ENCODE measurements at places on chromosomes 12 and 14. TPM values are rescaled to one million over a fixed set of nuclear protein-coding genes. Genes with fewer than 3 reads are reported as not detected.

- no peak overlapping the region for H3K4me3 ChIP-seq
- no peak for DNase-seq
- H3K27ac ChIP-seq, result peak overlapping the region; percentile 49
- H3K27me3 ChIP-seq, result no peaks in the 10 kb centered on the region
- no peaks in the 10 kb centered on the region for H3K4me1 ChIP-seq
Observed at GRCh38 chr12:112916270-112916669, 9.5 kb downstream of the OAS1 start.

- H3K27me3 ChIP-seq, result no peaks in the 10 kb centered on the region
- no peak overlapping the region for H3K4me3 ChIP-seq
- no peaks in the 10 kb centered on the region for H3K36me3 ChIP-seq
- no peak for DNase-seq
- no peak overlapping the region for H3K27ac ChIP-seq
- no peaks in the 10 kb centered on the region for H3K4me1 ChIP-seq
Observed at GRCh38 chr12:128557231-128557630, 266.5 kb downstream of the SLC15A4 start.

GRCh38 chr12:58678753-58679152 lies 241.6 kb downstream of the LRIG3 start:
- no peaks in the 10 kb centered on the region for H3K27me3 ChIP-seq
- H3K4me1 ChIP-seq, result no peaks in the 10 kb centered on the region
- no peak overlapping the region for H3K27ac ChIP-seq
- no peak for DNase-seq
- no peak overlapping the region for H3K4me3 ChIP-seq

- no peaks in the 10 kb centered on the region for H3K4me1 ChIP-seq
- H3K27me3 ChIP-seq, result no peaks in the 10 kb centered on the region
- no peaks in the 10 kb centered on the region for H3K36me3 ChIP-seq
- DNase-seq, result no peak
Observed at GRCh38 chr14:79411403-79412174, 799.7 kb downstream of the DIO2 start.

DNA sequence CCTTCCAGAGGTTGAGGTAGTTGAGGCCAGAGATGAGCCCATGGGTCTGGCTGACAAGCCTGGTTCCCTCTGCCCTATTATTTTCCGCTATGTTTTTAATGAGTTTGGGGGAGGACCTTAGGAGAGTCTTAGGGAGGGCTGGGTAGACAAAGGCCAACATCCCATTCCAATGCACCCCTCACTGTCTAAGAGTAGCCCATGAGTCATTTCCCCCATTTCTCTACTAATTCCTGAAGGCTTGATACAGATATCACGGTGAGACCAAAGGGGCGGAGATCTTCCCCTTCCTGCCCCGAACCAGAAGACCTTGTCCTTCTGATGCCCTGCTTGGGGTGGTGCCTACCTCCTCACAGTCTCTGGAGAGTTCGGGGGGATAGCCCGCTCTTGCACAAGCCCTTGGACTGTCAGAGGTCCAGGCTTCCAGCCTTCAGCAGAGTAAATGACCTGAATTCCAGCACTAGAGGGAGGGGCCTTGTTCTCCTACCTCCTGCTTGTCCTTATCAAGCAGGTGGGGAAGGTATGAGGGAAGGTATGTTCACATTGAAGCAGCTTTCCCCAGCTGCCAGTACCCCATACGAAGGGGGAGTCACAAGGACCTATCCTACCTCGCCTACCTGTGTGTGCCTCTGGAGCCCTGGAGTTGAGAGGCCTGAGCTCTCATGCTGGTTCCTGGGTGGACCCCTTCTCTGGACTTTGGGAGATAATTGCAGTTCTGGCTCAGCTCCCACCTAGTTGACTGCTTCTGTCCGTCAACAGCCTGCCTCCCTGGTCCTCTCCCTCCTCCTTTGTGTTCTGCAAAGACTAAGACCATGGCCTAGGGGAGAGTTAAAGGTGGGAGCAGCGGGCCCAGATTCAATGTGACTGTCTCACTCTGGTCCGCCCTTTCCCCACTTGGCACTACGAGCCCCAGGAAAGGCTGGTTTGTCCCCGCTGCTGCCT lies 3.7 kb downstream of the PSMB11 start:
- H3K4me3 ChIP-seq, result no peak overlapping the region
- no peaks in the 10 kb centered on the region for H3K4me1 ChIP-seq
- no peak for DNase-seq

DNA sequence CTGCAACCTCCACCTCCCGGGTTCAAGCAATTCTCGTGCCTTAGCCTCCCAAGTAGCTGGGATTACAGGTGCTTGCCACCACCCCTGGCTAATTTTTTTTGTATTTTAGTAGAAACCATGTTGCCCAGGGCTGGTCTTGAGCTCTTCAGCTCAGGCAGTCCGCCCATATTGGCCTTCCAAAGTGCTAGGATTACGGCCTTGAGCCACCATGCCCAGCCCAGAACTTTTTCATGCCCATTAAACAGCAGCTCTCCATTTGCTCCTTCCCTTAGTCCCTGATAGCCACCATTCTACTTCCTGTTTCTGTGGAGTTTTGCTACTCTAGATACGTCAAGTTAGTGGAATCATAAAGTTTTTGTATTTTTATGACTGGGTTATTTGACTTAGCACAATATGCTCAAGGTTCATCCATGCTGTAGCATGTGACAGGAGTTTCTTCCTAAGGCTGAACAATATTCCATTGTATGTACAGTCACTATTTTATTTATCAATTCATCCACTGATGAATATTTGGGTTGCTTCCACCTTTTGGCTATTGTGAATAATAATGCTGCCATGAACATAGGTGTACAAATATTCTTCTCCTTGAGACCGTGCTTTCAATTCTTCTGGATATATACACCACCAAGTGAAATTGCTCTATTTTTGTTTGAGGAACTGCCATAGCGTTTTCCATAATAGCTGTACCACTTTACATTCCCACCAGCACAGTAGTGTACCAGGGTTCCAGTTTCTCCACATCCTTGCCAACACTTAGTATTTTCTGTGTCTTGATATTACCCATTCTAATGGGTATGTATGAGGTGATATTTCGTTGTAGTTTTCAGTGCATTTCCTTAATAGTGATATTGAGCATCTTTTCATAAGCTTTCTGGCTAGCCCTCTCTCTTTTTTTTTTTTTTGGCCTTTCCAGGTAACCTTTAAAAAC lies 15.0 kb downstream of the ATF1 start:
- no peaks in the 10 kb centered on the region for H3K4me1 ChIP-seq
- no peak for DNase-seq
- no peak overlapping the region for H3K4me3 ChIP-seq
- no peaks in the 10 kb centered on the region for H3K27me3 ChIP-seq
- peaks cover 13% of the 10 kb centered on the region for H3K36me3 ChIP-seq
- no peak overlapping the region for H3K27ac ChIP-seq

- H3K27ac ChIP-seq, result peak within 1 kb of the TSS; percentile 87
- peaks cover 46% of the 10 kb centered on the region for H3K4me1 ChIP-seq
- no peaks in the 10 kb centered on the region for H3K27me3 ChIP-seq
- no peak for DNase-seq
Observed at GRCh38 chr14:20989787-20990600, at the start of gene METTL17. Gene METTL17 (plus strand): TSS chr14:20989980. CDS start chr14:20990003, 23 bp downstream.

DNA sequence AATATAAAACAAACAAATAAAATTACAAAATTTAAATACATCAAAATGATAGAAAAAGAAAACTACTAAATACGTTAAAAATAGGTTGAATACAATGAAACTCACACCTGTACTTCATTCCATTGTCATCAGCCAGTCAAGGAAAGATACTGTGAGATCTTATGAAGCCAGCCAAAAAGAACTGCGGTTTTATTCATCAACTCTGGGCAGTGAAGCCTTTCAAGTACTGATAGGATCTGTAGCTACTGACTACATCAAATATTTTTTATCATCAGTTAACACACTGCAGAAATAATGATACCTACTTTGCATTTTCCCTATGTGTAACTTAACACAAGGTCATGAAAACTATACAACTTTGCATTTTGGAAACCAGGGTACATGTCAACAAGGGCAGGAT lies 46.3 kb upstream of the FAR2 start:
- no peaks in the 10 kb centered on the region for H3K4me1 ChIP-seq
- no peaks in the 10 kb centered on the region for H3K36me3 ChIP-seq
- no peaks in the 10 kb centered on the region for H3K27me3 ChIP-seq

DNA sequence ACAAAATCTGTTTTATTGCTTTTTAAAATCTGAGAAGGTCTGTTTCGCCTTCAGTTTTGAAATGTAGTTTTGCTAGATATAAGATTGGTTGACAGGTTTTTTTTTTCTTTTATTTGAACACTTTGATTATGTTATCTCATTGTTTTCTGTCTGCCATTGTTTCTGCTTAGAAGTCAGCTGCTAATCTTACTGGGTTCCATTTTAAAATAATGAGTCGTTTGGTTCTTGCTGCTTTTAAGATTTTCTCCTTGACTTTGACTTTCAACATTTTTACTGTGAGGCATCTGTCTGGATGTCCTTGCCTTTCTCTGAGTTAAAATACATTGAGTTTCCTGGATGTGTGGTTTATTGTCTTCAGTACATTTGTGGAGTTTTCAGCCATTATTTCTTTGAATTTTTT lies 56.7 kb downstream of the ADIPOR2 start:
- no peaks in the 10 kb centered on the region for H3K36me3 ChIP-seq
- H3K27ac ChIP-seq, result no peak overlapping the region
- no peaks in the 10 kb centered on the region for H3K4me1 ChIP-seq
- DNase-seq, result no peak
- H3K4me3 ChIP-seq, result no peak overlapping the region

- H3K4me1 ChIP-seq, result peaks cover 8% of the 10 kb centered on the region
- H3K27ac ChIP-seq, result no peak overlapping the region
- H3K4me3 ChIP-seq, result no peak overlapping the region
- no peaks in the 10 kb centered on the region for H3K27me3 ChIP-seq
- DNase-seq, result no peak
Observed at GRCh38 chr12:99981639-99982190, 3.0 kb downstream of the ANKS1B start.

DNA sequence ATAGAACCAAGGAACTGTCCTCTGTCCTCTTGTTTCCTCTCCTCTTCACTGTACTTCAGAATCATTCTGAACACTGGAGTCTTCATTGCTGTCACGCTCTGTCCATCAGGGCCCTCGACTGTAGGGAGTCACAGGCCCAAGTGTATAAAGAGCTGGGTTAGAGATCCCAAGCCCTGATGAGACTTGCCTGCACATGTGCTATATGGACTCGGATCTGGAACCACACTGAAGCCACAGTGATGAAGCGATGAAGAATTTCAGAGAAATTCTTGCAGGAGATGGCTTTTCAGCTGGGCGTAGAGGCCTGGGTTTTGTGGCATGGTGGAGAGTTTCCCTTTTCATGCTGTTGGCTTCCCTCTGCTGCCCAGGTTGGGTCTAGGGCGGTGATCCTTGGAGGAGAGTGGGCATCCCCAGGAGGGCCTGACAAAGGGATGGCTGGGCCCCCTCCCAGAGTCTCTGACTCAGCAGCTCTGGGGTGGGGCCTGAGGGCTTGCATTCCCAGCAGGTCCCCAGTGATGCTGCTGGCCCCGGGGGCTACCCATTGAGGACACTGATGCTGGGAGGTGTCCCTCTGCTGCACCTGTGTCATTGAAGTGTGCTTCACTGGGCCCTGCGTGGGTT lies 39.6 kb upstream of the YY1 start:
- no peaks in the 10 kb centered on the region for H3K4me1 ChIP-seq
- no peaks in the 10 kb centered on the region for H3K36me3 ChIP-seq
- no peak overlapping the region for H3K27ac ChIP-seq
- H3K27me3 ChIP-seq, result no peaks in the 10 kb centered on the region
- no peak for DNase-seq

DNA sequence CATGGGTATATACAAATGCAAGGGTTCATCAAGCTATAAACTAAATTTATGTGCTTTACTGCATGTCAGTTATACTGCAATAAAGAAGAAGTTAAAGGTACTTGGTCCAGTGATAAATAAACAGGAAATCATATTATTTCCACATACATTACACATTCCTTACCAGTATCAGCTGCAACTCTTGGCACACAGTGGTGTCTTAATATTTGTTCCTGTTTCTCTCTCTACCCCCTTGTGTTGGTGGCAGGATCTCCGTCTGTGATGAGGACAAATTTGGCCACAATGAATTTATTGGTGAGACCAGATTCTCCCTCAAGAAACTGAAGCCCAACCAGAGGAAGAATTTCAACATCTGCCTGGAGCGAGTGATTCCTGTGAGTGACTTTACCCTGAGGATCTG lies 19.2 kb upstream of the OAS1 start:
- DNase-seq, result no peak
- H3K27ac ChIP-seq, result no peak overlapping the region
- no peaks in the 10 kb centered on the region for H3K27me3 ChIP-seq
- no peaks in the 10 kb centered on the region for H3K4me1 ChIP-seq
- no peaks in the 10 kb centered on the region for H3K36me3 ChIP-seq
- H3K4me3 ChIP-seq, result no peak overlapping the region

DNA sequence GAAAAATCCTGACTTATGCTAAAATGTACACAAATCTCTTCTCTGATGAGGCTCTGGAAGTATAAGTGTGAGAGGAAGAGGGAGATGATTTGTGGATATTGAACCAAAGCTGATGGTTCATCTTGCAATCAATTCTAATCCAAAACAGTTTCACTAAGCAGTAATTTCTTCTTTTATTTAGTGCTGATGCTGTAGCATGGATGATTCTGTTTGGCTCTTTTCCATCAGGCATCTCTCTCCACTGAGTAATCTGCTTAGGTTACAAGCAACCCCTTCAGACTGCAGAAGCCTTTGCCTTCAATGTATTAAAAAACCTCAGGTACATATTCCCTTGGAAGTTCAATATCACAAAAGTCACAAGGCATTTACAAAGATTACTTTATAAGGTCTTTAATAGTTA lies 159.1 kb upstream of the CCDC198 start:
- no peaks in the 10 kb centered on the region for H3K4me1 ChIP-seq
- H3K4me3 ChIP-seq, result no peak overlapping the region
- H3K27me3 ChIP-seq, result no peaks in the 10 kb centered on the region
- DNase-seq, result no peak

DNA sequence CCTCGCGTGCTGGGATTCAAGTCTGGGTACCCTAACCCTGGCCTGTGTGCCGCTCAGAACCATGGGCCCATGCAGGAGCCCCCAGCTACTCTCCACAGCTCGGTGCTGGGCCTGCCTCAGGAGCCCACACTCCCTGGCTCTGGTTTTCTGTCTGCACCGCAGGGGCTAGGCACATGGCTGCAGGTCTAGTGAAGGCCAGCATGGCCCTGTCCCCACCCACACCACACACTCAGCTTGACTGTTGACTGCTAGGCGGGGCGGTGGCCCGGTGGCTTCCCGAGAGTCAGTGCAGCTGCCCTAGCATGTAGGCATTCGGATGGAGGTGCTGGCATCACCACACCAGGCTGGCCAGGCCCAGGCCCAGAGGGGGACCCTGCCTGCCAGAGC lies 7.9 kb downstream of the INF2 start:
- H3K27ac ChIP-seq, result peak overlapping the region; percentile 62
- DNase-seq, result no peak
- no peaks in the 10 kb centered on the region for H3K27me3 ChIP-seq
- H3K4me1 ChIP-seq, result peaks cover 78% of the 10 kb centered on the region

- H3K4me3 ChIP-seq, result no peak overlapping the region
- DNase-seq, result no peak
- no peaks in the 10 kb centered on the region for H3K4me1 ChIP-seq
- H3K27me3 ChIP-seq, result no peaks in the 10 kb centered on the region
Observed at GRCh38 chr14:39673270-39673711, 241.1 kb upstream of the FBXO33 start.

GRCh38 chr12:272942-273341 lies 10.3 kb upstream of the SLC6A13 start:
- DNase-seq, result no peak
- H3K4me1 ChIP-seq, result peaks cover 9% of the 10 kb centered on the region
- H3K27me3 ChIP-seq, result no peaks in the 10 kb centered on the region
- H3K4me3 ChIP-seq, result no peak overlapping the region

Gene SIX1
- total RNA-seq, result 3.7 TPM

Gene KRT8
- total RNA-seq, result 22.8 TPM

Gene ALDH1L2
- total RNA-seq, result 5.4 TPM

Gene KRT80
- total RNA-seq, result 7.9 TPM

Gene ABCC9
- 24.6 TPM for total RNA-seq

Gene GPRC5A
- 26.8 TPM for total RNA-seq

Gene TMEM63C
- 27.0 TPM for total RNA-seq

Gene CCDC184
- total RNA-seq, result 1.2 TPM

Gene OLR1
- not detected for total RNA-seq
